ENCODE measurements at places on chromosomes 11 and 22. TPM values are rescaled to one million over a fixed set of nuclear protein-coding genes. Genes with fewer than 3 reads are reported as not detected.

MYEOV gene
- total RNA-seq: 0.23 TPM

GPHA2 gene
- total RNA-seq: not detected

OR51E2 gene
- total RNA-seq: not detected

RFPL3 gene
- total RNA-seq: not detected

MAPK8IP1 gene
- 6.4 TPM for total RNA-seq

TCIRG1 gene
- 216 TPM for total RNA-seq

ZP1 gene
- total RNA-seq: not detected

SLC7A4 gene
- 1.5 TPM for total RNA-seq

SYT8 gene
- total RNA-seq: 12.5 TPM

DSCAML1 gene
- 1.3 TPM for total RNA-seq

PDGFD gene
- total RNA-seq: 5.0 TPM

KLHL35 gene
- 3.4 TPM for total RNA-seq
